ENCODE measurements at places on chromosomes 16 and 17.

DNA sequence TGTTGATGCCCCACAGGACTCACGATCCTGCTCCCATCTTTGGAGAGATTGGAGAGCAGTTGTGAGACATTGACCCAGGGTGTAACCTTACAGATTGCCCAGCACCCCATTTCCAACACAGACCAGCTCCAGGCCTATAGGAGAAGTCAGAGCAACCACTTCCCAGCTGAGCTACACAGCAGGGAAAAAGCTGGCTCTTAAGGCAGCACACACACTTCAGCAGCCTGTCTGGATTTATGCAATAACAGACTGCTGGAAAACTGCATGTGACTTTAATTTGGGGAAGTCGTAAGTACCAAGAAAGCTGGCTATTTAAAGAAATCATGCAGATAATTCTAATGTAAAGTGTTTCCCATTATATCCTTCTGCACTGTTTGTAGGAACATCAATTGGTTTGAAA, 30.8 kb downstream of the NOG start:
- DNase-seq: no peak

GRCh38 chr17:39141294-39141693, 10.1 kb downstream of the PLXDC1 start:
- no peak for DNase-seq

DNA sequence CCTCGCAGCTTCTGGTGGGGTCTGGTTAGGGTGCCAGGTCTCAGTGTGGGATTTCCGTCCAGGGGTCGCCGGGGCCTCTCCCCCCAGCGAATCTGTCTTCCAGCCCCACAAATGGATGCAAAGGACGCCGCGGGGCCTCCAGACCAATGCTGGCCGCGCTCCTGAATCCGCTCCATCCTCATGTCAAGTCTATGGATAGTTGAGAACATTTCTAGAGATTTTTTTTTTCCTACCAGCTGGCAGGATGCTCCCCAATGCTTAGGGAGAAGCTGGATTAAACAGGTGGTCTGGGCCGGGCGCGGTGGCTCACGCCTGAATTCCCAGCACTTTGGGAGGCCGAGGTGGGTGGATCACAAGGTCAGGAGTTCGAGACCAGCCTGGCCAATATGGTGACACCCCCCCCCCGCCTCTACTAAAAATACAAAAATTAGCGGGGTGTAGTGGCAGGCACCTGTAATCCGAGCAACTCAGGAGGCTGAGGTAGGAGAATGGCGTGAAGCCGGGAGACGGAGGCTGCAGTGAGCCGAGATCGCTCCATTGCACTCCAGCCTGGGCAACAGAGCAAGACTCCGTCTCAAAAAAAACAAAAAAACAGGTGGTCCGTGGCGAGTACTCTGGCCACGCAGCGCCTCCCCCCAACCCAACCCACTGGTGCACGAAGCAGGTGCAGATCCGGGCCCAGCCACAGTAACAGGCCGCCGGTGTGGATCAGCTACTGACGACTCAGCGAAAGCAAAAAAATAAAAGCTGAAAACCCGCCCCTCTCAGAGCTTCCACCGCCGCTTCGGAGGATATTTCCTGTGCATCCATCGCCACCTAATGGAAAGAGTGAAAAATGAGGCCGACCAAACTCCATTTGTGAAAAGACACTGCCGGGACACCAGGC, 1.1 kb upstream of the NXN start:
- no peak for DNase-seq

- DNase-seq: no peak
Measured at GRCh38 chr17:29846298-29846697, 83.7 kb downstream of the SSH2 start.

DNA sequence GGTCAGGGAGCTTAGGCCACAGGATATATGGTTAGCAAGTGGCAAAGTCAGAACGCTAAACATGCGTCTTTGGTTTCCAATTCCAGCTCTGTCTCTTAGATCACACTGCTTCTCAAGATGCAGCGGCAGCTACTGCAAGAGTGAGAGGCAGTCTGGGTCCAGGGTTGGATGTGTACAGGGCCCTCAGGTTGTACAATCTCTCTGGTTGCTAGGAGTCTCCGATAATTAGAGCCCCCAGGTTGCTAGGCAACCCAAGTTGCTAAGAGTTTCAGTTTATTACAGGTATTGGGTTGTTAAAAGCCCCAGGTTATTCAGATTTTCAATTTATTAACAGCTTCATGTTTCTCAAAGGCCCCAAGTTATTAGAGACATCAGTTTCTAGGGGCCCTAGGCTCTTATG, 15.5 kb upstream of the SPACA3 start:
- no peak for DNase-seq

DNA sequence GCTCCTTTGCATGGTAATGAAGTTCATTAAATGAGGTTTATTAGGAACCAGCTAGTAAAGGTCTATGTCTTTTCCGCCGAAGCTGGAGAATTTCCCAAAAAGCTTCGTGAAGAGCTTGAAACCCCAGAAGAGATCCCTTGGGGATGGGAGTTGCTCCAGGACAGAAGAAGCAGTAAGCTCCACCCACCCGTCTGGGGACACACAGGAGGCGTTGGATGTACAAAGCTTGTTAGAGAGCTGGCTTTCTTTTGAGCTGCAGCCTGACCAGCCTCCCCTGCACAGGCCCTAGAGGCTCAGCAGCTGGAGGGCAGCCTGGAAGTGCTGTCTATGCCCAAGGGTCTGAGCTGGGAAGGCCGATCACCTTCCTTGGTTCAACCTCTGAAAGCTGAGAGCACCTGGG, 147.4 kb upstream of the SDK2 start:
- DNase-seq: no peak

- no peak for DNase-seq
Measured at GRCh38 chr17:46977348-46977747, 1.7 kb downstream of the RPRML start.

GRCh38 chr17:70588003-70588402, 418.7 kb downstream of the KCNJ2 start:
- no peak for DNase-seq

GRCh38 chr17:67441896-67442219, 64.8 kb downstream of the PITPNC1 start:
- no peak for DNase-seq

- DNase-seq: no peak
Measured at GRCh38 chr17:7853691-7854038, 1.2 kb upstream of the TMEM88 start.

DNA sequence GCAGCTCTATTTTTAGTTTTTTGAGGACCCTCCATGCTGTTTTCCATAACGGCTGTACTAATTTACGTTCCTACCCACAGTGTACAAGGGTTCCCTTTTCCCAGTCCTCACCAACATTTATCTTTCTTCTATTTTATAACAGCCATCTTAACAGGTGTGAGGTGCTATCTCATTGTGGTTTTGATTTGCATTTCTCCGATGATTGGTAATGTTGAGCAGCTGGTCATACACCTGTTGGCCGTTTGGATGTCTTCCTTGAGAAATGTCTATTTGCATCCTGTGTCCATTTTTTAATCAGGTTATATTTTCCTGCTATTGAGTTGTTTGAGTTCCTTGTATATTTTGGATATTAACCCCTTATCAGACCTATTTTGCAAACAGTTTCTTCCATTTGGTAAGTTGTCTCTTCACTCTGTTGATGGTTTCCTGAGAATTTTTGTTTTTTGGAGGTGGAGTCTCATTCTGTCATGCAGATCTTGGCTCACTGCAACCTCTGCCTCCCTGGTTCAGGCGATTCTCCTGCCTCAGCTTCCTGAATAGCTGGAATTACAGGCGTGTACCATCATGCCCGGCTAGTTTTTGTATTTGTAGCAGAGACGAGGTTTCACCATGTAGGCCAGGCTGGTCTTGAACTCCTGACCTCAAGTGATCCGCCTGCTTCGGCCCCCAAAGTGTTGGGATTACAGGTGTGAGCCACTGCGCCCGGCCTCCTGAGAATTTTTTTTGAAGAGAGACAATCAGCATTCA, 279.6 kb downstream of the SNX29 start:
- no peak for DNase-seq

- DNase-seq: no peak
Measured at GRCh38 chr17:44348234-44348987, 3.3 kb downstream of the GRN start.

- DNase-seq: peak; percentile 47
Measured at GRCh38 chr16:28491970-28492474, at the start of gene CLN3. TSS of gene CLN3 (minus strand) at chr16:28492074. CDS start at chr16:28491759, 315 bp downstream.

DNA sequence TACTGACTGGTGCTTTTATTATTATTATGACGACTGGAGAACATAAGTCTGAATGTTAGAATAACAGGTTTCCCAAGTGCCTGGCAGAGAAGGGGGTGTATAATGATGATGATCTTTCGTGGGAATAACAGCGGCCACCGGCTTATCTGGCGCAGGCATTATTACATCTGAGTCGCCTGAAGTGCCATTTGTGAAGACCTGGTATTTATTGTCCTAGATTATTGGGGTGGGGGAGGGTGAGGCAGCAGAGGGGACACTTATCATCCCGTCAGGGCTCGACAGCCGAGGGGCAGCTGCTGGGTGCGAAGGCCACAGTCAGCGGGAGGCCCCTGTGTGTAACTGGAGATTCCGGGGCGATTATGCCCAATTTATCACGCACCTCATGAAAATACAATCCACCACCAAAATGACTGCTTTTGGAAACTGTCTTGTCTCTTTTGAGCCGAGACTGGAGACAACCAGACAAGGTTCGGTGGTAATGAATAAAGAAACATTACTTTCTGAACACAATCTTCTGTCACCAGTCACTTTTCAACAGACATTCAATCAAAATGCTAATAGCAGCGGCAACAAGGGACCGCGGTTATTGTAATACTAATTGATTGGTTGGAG, 199.3 kb downstream of the CCDC182 start:
- DNase-seq: no peak

DNA sequence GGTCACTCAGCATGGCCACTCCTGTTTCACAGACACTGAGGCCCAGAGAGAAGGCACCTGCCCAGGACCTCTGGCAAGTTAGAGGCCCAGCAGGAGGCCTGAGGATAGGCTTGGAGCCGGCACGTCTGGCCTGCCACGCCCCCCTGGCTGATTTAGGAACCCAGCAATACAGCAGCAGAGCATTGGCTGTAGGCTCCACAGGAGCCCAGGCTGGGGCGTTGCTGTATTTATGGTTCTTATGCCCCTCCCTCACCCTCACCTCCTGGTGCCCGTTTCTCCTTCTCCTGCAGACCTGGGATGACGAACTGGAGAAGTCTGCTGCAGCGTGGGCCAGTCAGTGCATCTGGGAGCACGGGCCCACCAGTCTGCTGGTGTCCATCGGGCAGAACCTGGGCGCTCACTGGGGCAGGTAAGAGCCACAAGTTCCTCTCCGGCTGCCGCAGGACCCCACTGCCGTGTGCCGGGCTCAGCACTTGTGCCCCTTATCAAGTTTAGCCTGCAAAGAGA, 25.8 kb downstream of the CRISPLD2 start:
- DNase-seq: no peak

DNA sequence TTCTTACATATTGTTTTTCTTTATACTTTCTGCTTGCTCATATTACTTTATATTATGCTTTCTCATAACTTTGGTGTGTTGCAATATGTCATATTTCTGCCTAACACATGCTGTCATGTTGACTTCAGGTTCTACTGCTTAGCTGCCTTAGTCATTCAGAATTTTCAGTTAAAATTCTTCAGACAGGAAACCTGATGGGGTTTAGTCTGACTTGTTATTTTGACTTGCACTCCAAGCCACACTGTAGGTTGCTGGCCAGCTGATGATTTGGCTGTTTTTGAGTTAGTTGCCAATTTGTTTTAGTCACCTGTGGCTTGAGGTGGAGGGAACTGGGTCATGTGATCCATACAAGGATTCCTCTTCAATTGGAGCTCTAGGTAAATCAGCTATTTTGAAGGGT, 315.4 kb downstream of the MAP2K6 start:
- no peak for DNase-seq

DNA sequence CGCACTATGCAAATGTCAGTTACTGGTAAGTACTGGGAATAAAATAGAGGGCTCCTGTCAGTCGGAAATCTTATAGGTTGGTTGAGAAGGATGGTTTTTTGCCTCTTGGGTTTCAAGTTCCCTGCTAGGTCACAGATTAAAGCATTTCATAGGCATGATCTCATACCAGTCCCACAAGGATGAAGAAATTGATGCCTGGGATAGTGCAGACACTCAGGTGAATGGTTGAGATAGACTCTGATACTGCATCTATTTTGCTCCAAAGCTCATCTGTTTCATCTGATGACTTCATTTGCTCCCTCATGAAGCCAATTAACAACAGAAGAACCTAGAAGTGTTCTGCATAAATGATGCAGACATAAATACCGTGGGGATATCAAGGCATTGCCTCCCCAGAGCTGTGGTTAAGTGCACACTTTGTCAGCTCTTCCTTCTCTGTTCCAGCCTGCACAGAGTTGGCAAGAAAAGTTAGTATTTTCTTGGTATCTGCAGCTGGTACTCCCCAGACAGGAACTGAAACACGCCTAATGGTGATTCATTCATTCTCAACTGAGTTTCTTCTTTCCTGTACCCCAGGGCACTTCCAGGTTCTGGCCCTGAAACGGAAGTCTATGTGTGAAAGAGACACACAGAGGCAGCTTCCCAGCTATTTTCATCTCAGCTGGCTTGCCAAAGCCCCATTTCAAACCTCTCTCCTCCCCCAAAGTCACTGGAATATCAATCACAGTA, 418.3 kb upstream of the SALL1 start:
- no peak for DNase-seq

DNA sequence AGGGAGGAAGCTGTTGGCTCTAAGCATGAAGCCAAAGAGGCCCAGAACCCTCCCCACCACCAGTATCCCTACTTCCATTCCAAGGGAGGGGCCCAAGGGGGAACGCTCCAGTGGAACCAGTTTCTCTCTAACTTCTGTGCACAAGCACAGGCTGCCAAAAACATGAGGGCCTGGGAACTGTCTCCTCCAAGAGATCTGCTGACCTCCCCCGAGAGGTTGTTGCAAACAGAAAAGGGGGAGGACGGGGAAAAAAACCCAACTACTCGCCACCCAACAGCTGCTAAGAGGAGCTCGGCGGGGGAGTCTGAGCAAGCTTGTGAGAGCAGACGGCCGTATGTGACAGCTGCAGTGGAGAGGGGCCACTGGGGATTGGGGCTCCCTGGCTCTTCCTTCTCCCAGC, 15.7 kb upstream of the SLC35B1 start:
- no peak for DNase-seq

DNA sequence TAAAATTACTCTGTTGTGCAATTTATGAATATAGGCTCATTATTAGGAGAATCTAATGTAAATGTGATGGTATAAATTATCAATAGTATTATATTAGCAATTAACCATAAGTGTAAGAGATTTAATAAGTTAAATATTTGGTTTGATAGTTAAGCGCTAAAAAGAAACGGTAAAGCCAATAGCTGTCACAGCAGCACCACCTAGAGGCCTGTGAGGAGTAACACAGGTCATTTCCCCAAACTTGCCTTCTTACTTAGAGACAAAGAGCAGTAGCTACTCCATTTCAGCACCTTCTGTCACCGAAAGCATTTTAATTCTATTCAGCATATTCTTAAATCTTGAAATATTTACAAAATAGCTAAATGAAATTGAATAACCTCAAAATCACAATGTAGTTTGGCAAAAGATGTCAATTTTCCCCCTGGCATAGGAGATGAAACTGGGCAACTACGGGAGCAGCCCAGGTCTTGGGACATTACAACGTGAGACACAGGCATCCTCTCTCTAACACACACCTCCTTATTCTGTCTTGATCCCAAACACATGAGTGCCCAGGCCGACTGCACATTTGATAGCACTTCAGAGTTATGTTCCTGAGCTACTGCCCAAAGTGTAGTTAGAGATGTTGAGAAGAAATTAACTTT, 14.3 kb upstream of the DYNLRB2 start:
- peak; percentile 3 for DNase-seq

- no peak for DNase-seq
Measured at GRCh38 chr16:3075523-3075915, 10.1 kb downstream of the IL32 start.

Measured in C1 segment of cervical spinal cord (tissue), 14 donors.